ENCODE measurements at places on chromosomes 2 and 18. TPM values are rescaled to one million over a fixed set of nuclear protein-coding genes. Genes with fewer than 3 reads are reported as not detected.

ALS2 gene
- 36.1 TPM for total RNA-seq

SMYD1 gene
- total RNA-seq: not detected

TUBA4A gene
- total RNA-seq: 10.7 TPM

LDLRAD4 gene
- total RNA-seq: 7.2 TPM

TUBA4B gene
- not detected for total RNA-seq

TCF7L1 gene
- total RNA-seq: 13.2 TPM

FOXD4L1 gene
- 0.18 TPM for total RNA-seq

NPPC gene
- not detected for total RNA-seq

DLGAP1 gene
- 0.81 TPM for total RNA-seq
